ENCODE measurements at places on chromosomes 1 and 21.

GRCh38 chr1:18931730-18932129 lies 24.7 kb downstream of the IFFO2 start:
- DNase-seq, result no peak

DNA sequence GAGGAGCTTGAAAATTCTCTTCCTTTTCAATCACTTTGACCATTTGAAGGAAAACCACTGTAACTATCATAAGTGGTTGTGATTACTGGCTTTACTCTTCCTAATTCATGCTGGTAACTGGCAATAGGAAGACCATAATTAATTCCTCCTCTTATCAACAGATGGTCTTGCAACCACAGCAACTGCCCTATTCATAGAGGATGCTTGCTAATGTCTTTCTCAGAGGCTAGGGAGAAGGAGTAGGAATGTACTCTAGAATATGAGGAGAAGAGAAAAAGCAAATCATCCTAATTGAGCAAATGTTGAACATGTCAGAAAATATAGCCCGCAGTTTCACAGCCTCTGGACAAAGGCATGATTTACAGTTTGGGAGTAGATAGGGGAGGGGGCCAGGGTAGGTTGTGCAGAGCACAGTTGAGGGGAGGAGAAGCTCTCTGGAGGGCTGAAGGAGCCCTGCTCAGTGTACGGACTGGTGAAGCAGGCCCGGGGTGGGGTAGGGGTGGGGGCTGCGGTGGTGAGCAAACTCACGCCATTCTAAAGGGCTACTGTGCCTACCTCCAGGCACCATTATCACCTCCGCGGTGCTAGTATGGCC lies 192.9 kb downstream of the PCP4 start:
- DNase-seq, result no peak

GRCh38 chr1:211557894-211558625 lies 20.9 kb downstream of the SLC30A1 start:
- no peak for DNase-seq

- DNase-seq, result no peak
Observed at GRCh38 chr1:28591708-28592320, at the start of gene RAB42. Gene RAB42, plus strand, starts transcription at chr1:28592265. Its CDS starts 247 bp downstream, at chr1:28592512.

DNA sequence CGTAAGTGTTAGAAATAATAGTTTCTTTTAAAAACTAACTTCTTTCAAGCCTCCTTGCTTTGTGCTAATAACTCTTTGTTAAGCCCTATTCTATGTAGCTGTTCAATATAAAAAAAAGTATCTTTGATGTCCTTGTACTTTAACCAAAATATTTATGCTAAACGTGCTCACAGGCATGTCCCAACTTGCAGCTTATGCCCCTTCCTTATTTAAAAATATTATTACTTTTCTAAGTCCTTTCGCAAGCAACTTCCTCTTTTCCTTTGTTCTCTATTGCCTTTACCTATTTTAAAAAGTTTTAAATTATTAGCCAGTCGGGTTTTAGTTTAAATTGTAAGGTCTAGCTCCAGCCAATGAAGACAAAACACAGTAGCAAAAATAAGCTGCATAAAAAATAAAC lies 43.4 kb upstream of the NBPF3 start:
- no peak for DNase-seq

DNA sequence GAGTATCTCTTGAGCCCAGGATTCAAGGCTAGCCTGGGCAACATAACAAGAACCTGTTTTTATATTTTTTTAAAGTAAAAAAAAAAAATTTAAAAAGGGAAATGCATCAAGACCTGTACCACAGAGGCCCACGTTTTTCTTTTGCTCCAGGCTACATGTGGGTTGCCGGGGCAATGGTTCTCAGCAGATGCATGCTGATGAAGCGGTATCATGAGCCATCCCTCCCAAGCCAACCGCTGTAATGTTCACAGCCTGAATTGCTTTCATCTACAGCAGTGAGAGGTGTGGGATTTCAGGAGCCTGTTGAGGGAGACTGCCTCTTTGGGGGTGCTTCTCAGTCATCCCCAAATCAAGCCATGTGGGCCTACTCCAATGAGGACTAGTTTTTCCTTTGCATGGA lies 60.5 kb downstream of the CD58 start:
- no peak for DNase-seq

- DNase-seq, result no peak
Observed at GRCh38 chr1:43235451-43236121, 34.2 kb upstream of the TMEM125 start.

- no peak for DNase-seq
Observed at GRCh38 chr21:40638466-40639251, 208.3 kb downstream of the DSCAM start.

DNA sequence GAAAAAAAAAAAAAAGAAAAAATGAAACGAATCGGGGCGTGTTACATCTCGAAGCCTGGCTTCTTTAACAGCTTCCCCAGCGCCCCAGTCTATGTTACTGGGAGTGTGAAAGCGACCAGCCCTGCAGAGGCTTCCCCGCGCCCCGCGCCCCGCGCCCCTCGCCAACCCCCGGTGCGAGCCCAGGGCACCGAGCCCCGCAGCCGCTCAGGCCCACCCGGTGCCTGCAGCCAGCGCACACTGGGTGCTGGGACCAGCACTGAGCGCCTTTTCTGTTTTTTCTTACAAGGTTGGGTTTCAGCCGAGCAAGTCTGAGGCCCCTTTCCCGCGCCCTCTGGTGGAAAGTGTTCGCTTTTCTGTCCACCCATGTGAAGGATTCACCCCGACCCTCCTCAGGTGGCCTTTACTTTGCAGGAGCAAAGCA lies 42.1 kb upstream of the ZNF496 start:
- no peak for DNase-seq

DNA sequence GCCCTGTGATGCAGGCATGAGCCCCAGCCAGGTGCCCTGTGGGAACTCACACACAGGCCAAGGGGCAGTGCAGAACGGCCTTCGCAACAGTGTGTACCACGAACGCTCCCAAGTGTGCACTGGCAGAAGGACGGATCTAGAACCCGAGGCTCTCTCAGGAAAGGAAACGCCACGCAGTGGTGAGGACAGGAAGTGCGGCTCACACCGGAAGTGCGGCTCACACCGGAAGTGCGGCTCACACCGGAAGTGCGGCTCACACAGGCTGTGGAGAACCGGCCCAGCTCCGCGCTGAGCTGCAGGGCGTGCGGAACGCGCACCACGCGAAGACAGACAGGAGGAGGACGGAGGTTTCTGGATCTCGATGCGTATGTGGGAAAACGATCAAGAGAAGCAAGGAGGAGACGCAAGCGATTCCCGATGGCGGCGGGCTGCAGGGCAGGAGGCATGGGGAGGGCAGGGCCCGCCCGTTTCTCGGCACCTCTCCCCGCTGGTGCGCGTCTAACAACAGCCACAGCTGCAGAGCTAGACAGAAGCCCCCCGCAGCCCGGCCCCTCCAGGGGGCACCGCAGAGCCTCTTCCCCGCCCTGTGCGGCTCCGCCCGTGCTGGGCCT lies 35.9 kb upstream of the TMEM52 start:
- no peak for DNase-seq

DNA sequence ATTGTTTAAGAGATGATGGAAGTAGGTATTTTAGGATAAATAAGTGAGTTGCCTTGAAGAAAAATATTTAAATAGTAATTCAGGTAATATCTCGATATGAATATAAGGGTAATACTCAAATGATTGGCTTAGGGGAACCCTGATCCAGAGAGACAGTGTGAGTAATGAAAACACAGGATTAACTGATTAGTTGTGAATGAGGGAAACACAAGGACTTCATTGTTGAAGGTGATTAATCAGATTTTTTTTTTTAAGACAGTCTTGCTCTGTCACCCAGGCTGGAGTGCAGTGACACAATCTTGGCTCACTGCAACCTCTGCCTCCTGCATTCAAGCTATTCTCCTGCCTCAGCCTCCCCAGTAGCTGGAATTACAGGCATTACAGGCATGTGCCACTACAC lies 12.7 kb downstream of the SLC25A33 start:
- DNase-seq, result no peak

DNA sequence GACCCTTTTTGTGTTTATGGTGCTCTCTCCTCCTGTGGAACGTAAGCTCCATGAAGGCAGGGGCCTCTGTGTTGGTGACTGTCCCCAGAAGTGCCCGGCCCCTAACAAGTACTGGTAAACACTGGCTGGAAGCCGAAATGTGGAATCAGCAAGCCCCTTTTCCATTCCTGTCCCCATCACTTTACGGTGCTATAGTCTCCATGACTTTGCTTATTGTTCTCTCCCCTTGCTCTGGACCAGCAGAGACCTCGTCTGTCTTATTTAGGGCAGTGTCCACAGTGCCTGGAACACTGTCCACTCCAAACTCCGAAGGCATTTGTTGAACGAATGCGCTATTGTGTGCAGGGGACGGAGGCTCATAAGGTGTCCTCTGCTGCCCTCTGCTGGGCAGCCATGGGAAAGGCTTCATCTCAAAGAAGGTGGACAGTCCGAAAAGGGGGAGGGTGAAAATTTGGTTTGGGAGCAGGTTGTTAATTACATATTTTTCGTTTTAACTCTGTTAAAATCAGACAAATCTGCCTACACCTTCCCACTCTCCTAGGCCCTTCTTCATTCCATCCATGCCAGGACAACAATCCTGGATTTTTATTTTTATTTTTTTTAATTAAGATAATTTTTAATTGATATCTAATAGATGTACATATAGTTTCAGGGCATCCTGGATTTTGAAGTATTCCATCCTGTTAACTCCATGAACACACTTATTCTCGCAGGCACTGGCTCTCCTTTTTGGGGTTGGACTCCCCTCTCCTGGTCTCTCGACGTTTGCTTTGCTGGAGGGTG lies 115.6 kb downstream of the PGBD5 start:
- no peak for DNase-seq

DNA sequence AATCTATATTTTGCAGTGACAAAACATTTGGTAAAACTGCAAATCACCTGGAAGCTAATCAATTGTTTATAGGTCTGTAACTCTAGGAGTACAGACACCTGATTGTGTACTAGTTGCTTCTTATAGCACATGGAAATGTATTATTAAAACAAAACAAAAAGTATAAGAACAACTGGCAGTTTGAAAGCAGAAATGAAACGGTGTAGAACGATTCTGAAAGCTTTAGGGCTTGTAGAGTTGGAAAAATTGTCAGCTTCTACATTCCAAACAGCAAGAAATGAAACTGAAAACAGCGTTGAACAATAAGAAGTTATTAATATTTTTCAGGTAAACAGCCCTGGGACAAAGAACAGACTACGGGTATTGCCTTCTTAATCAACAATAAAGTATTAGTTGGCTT lies 273.3 kb downstream of the OLFM3 start:
- no peak for DNase-seq

DNA sequence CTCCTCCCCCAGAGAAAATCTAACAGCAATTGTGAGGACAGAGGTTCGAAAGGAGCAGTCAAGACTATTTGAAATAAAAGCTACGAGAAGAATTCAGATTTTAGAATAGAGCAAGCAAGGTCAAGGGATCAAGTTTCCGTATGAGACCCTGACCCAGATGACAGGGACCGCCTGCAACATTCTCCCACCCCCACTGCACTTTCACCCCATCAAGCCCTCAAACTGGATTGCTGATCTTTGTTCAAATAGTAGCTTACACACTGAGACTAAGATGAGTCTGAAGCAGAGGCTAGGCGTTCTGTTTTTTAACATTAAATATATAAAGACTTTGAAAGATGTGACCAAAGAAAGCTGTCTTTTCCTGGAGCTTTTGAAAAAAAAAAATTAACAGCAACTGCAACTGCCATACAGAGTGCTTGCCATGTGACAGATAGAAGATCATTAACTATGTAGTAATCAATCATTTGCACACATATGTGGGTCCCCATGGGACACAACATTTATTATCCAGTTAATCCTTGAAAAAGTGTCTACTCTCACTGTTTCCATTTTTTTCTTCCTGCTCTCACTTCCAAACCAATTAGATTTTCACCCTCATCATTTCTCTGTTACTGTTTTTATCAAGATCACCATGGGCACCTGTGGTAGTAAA lies 120.0 kb downstream of the GRIK1 start:
- no peak for DNase-seq

DNA sequence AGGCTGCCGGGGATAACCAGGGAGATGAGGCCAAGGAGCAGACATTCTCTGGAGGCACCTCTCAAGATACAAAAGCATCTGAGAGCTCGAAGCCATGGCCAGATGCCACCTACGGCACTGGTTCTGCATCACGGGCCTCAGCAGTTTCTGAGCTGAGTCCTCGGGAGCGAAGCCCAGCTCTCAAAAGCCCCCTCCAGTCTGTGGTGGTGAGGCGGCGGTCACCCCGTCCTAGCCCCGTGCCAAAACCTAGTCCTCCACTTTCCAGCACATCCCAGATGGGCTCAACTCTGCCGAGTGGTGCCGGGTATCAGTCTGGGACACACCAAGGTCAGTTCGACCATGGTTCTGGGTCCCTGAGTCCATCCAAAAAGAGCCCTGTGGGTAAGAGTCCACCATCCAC lies 19.4 kb upstream of the SH3D21 start:
- DNase-seq, result no peak

GRCh38 chr1:184656221-184656620 lies 98.4 kb downstream of the EDEM3 start:
- DNase-seq, result no peak

DNA sequence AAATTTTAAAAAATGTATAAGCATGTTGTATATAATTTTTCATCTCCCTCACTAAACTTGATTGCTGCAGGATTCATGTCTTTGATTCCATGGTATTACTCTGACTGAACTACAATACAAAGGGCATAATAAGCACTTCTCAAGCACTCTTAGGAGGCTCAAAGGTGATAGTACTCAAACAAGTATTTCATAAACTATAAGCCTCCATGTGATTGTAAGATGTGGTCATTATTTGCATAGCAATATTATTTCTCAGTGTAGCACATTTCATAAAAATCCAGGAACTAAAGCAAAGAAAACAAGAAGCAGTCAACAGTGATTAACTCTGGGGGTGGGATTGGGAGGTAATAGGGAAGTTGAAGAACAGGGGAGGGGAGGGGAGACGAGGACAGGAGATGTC lies 106.2 kb upstream of the DPT start:
- no peak for DNase-seq

- DNase-seq, result peak; percentile 40
Observed at GRCh38 chr1:70504821-70505193, 93.7 kb downstream of the CTH start.

GRCh38 chr1:109341944-109342930 lies 35.4 kb upstream of the MYBPHL start:
- DNase-seq, result no peak

All from AG04449 (cell line).